Gastrocnemius medialis (tissue), 4 donors: ENCODE measurements at places on chromosomes 2 and 18.

GRCh38 chr2:204670756-204671155 is 125.5 kb downstream of the PARD3B start:
- DNase-seq: no peak

DNA sequence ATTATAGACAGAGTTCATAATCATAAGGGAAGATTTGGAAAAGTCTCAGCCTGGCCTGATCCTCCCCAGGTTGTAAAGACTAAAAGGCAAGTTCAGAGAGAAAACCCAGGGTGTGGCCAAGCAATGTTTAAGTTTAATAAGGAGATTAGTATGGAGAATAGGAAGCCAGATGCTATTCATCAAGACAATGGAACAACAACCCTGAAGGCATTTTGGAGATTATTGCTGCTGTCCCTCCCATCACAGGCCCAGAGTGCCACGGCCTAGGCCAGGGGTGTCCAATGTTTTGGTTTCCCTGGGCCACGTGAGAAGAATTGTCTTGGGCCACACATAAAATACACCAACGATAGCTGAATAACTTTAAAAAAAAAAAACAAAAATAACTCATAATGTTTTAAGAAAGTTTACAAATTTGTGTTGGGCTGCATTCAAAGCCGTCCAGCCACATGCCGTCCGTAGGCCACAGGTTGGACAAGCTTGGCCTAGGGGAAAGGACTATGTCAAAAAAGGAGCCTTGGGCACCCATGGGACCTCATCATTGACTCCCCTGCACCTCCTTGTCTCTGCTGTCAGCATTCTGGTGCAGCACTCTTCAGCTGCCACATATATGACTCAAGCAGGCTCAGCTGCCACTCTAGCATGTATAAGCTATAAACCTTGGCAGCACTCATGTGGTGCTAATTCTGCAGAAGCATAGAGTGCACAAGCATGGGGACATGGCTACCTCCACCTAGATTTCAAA is 20.8 kb downstream of the DPP4 start:
- DNase-seq: no peak

GRCh38 chr2:176178038-176178756 is 10.3 kb upstream of the HOXD1 start:
- no peak for DNase-seq

DNA sequence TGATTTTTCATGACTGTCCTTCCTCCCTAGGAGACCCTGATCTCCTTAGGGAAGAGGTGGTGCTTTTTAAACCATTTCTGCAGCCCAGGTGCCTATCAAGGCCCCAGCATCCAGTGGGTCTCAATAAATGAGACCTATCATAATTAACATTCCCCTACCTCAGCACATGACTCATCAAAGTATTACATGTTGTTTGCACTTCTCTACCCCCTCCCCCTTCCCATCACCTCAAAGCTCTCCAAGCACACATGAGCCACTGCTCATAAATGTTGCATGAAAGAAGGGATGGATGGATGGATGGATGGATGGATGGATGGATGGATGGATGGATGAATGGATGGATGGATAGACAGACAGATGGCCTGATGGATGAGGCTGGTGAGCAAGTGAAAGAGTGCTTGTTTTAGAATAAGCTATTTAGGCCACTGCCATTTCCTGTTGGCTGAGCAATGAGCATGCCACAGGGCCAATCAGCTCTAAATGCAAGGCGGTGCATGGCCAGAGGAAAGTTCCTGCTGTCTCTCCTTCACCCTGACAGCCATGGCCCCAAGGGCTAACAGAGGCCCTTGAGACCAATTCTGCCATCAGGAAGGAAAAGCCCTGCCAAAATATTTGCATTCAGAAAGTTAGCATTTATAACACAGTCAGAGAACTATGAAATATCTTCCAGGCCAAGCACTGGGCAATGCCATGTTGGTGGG is 20.9 kb upstream of the STEAP3 start:
- DNase-seq: no peak

- DNase-seq: no peak
Observed at GRCh38 chr2:126413079-126413478, 242.9 kb upstream of the GYPC start.

- DNase-seq: no peak
Observed at GRCh38 chr18:55546851-55547704, 40.9 kb downstream of the TCF4 start.
